Stimulated activated CD4-positive, alpha-beta T cell treated with anti-CD3 and anti-CD28 coated beads, Interleukin-1b, Interleukin-23, amount 100 ng/mL, for 1 hour (primary cell): ENCODE measurements at places on chromosomes 3 and 15.
A peak's percentile ranks its signal among the peaks of the same experiment; 100 is the strongest.

- peak; percentile 71 for DNase-seq
Observed at GRCh38 chr15:75903331-75904239, at the start of gene FBXO22. Gene FBXO22 (plus strand): TSS chr15:75903878. CDS start chr15:75903964, 86 bp downstream.

GRCh38 chr3:164467007-164467406, 611.3 kb downstream of the SI start:
- no peak for DNase-seq

DNA sequence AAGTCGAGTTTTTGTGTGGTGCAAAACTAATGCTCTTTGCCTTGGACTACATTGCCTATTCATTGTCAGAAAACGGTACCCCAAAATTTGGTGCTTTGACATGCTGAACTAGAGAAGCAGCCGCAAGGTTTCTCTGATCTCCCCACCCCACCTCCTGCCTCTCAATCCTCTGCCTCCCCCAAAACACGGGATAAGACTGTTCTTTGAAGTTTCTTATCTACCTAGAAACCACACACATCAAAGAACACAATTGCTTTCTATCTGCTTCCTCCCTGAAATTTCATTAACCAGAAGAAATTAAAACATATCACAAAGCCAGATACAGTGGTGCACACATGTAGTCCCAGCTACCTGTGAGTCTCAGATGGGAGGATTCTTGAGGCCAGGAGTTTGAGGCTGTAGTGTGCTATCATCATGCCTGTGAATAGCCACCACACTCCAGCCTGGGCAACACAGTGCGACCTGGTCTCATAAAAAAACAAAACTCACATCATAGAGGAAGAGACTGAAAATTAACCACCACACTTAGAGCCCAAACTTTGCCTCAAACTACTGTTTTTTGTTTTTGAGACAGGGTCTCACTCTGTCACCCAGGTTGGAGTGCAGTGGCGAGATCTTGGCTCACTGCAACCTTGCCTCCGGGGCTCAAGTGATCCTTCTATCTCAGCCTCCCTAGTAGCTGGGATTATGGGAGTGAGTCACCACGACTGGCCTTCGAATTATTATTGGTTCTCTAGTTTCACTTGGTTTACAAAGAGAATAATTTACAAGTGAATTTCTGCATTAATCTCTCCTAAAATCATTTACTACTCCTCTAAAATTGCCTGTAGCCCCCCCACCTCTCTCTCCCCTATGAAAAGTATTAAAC, 2.7 kb upstream of the PCNP start:
- no peak for DNase-seq

GRCh38 chr15:27219636-27220035, 248.7 kb downstream of the GABRG3 start:
- no peak for DNase-seq

GRCh38 chr15:38819387-38819950, 254.9 kb upstream of the RASGRP1 start:
- no peak for DNase-seq

GRCh38 chr3:168678730-168679129, 583.0 kb upstream of the GOLIM4 start:
- DNase-seq = no peak

GRCh38 chr3:179977356-179977755, 59.4 kb downstream of the PEX5L start:
- no peak for DNase-seq

DNA sequence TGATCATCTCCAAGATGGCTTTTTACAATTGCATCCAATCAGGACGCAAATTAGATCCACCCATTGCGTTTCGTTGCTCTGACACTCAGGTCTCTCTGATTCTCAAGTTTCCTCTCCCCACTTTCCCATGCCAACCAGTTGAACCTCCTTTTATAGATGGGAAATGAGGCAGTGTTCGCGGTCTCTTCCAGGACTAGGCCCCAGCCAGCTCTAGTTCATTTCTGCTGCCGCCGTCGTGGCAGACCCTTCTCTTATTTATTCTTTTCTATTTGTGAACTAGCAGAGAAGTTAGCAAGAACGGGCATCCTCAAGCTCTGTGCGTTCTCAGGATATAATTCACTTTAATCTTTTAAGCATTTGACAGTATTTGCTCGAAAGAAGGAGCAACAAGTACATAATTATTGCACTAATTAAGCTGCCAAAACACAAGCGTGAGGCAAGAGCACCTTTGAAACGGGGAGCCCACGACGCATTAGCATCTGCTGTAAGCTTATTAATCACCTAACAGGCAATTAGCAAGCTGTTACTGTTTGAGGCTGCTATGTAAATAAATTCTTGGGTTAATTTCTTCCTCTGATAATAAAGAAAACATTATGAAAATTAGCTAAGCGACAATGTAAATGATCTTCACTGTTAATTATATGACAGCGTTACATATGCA, 246.4 kb upstream of the TLE3 start:
- no peak for DNase-seq

GRCh38 chr3:139540651-139541531, 1.3 kb upstream of the RBP1 start:
- DNase-seq = no peak

- DNase-seq = no peak
Observed at GRCh38 chr3:79477242-79477641, 290.6 kb downstream of the ROBO1 start.

DNA sequence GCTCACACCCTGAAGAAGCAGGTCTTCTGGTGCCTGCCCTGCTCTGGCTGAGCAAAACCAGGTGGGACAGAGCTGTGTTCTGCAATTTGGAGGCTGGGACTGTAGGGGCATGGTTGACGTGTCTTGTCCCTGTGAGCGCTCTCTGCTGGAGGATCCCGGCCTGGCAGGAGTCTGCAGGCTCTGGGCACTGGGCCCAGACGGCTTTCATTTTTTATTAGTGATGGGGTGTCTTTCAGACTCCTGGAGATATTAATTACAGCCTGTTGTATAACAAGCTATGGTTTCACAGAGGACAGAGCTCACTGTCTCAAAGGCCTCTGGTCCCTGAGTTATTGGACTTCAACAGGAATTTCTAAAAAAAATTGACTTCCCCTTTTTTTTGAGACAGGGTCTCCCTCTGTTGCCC, 29.5 kb upstream of the ZNF710 start:
- peak; percentile 15 for DNase-seq

- no peak for DNase-seq
Observed at GRCh38 chr15:48888836-48889235, 10.9 kb downstream of the EID1 start.

GRCh38 chr3:20742903-20743552, 557.0 kb upstream of the SGO1 start:
- DNase-seq = no peak

DNA sequence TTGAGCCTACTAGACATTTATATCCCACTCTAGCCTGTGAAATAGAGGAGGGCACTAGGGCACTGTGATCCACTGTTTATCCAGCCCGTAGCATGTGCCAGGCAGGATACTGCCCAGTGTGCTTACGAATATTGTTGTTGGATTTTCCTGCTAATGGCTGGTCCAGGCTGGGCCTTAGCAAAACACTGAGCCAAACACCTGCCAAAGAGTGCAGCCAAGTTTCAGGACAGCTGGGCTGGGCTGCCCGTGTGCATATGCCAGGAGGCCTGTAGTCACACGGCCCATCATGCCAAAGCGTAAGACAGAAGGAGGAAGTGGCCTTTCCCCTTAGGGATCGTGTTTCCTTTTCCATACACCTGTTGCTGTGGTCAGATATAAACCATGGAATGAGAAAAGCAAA, 54.5 kb upstream of the ABHD10 start:
- no peak for DNase-seq

DNA sequence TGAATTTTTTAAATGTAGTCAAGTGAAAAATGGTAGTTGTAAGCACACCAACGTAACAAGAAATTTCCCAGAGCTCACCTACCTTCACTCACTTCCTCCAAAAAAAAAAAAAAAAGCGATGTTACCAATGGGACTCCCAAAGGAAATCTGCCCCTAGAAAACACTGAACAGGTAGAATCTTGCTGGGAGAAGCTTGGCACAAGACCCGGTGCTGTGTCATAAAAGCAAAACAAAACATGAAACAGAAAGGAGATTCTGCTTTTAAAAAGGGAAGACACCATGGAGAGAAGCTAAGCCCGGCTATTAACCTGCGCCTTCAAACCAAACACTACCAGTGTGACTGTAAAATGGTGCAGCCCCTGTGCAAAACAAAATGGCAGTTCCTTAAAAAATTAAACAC, 40.5 kb downstream of the PGPEP1L start:
- DNase-seq = no peak

- no peak for DNase-seq
Observed at GRCh38 chr3:125318871-125319270, 56.3 kb downstream of the ZNF148 start.

- no peak for DNase-seq
Observed at GRCh38 chr15:33344530-33344929, 33.8 kb downstream of the RYR3 start.

DNA sequence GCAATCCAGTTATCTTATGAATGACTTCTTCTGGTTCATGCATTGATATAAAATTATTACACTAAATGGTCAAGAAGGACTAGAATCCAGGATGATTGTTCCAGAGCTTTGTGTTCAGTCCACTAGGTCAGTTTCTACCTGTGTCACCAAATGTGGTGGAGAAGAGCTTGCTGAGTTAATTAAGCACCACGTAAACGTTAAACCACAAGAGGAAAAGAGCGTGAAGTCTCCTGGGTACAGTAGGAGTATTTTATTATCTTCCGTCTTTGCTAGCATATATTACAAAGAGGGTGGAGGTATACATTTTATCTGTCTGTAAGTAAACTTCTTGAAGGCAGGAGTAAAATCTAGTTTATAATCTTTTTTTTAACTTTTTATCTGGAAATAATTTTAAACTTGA, 23.5 kb downstream of the CHP1 start:
- DNase-seq = no peak

- DNase-seq = no peak
Observed at GRCh38 chr15:39075311-39075710, 505.6 kb upstream of the THBS1 start.

- DNase-seq = no peak
Observed at GRCh38 chr3:13120289-13120927, 47.2 kb upstream of the IQSEC1 start.

- no peak for DNase-seq
Observed at GRCh38 chr15:73986055-73986775, 5.9 kb downstream of the STOML1 start.

- DNase-seq = no peak
Observed at GRCh38 chr3:29484633-29485032, 203.8 kb downstream of the RBMS3 start.

DNA sequence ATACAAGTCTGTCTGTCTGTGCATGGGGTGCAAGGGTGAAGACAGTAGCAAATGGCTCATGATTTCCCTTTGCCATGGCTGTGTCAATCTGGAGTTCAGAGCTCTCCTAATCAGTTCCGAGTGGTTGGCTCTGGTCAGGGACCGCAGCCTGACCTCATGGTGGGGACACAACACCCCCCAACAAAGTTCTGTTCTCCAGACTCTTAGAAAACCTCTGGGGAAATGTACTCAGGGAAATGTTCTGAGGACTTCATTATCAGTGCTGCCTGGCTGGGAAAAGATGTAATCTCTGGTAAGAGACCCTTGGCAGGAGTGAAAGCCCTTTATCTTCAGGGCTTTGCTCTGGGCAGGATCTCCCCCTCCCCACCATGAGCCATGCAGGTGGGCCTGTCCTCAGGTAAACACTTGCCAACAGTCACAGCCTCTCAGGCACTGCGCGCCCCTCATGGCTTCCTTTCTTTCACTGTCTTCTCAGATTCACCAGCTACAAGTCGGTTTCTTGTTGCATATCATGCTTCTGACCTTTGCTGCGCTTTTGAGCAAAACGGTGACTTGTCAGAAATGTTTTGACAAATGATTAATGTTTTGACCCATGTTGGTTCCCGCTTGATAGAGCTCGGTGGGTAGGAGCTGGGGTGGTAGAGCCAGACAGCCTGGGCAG, 95.5 kb downstream of the ST6GAL1 start:
- no peak for DNase-seq

- no peak for DNase-seq
Observed at GRCh38 chr3:83033133-83033532, 1271.7 kb upstream of the GBE1 start.

- no peak for DNase-seq
Observed at GRCh38 chr3:107446706-107447105, 69.5 kb downstream of the CCDC54 start.

- no peak for DNase-seq
Observed at GRCh38 chr3:53890726-53891475, 758 bp downstream of the SELENOK start.

DNA sequence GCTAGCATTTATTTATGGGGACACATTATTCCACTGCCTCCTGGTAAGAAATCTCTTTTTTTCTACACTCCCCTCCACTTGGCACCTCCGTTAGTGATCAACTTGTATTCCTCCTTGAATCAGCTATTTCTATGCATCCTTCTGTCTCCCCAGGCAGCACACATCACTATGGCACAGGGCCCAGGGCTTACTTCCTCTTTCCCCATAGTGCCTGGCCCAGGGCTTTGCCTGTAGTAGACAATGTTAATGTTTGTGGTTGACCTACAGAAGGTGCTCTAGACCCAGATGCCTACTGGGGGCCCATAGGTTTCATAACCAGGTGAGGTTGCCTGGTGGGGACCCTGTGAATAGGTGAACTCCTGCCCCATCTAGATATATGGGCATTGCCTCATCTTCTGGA, 44.9 kb downstream of the EPHB1 start:
- no peak for DNase-seq

DNA sequence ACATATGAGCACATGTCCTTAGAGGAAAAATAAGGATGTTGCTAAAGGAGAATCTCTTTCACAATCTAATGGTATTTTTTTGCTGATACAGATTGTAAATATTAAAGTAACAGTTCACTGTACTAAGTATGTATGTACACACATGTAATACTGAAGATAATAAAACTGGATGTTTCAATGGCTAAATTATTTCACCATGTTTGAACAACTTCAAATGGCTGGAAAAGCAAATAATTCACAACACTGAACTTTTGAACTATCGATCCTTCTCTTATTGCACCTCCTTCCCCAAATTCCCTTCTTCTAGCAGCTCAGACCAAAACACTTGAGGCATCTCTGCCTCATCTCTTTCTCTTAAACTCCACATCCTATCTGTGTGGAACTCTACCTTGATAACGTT, 149.5 kb downstream of the EPHA3 start:
- DNase-seq = no peak

- no peak for DNase-seq
Observed at GRCh38 chr3:157133434-157134320, 26.3 kb downstream of the CCNL1 start.

GRCh38 chr3:62011666-62012065, 361.7 kb downstream of the FEZF2 start:
- no peak for DNase-seq

DNA sequence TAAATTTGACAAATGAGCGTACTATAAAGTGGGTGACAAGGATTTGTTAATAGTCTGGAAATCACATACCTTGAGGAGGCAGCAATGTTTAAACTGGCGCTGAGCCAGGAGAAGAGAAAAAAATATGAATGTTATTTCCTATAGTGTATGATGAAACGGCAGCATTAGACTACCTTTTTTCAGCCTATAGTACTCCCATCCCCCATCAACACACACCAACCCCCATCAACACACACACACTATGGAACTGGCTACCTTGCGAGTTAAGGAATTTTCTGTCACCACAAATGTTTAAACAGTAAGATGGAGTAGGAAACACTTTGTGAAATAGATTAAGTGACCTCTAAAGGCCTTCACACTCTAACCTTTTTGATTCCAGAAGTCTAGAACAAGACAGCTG, 46.8 kb upstream of the ZCWPW2 start:
- no peak for DNase-seq

GRCh38 chr3:43522727-43523362, 99.0 kb downstream of the ANO10 start:
- no peak for DNase-seq
